Aorta (tissue), 5 donors: ENCODE measurements at places on chromosomes 11 and 22.
A peak's percentile ranks its signal among the peaks of the same experiment; 100 is the strongest.

- no peaks in the 10 kb centered on the region for H3K4me1 ChIP-seq
- no peak overlapping the region for H3K4me3 ChIP-seq
- DNase-seq, result no peak
Measured at GRCh38 chr22:35578836-35579575, 38.1 kb downstream of the MB start.

DNA sequence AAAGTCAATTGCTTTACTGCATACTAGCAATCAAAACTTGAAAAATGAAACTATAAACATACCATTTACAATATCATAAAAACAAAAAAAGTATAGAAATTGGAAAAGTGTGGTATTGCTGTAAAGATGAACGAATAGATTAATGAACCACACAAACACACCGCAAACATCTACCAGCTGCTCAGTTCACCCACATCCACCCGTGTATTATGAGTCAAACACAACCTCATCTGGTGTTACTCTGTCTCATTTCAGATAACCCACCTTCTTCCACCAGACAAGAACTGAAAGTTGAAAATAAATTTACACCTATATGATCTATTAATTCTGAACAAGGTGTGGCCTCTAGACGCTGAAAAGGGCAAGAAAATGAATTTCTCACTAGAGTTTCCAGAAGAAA, 53.3 kb downstream of the BLID start:
- H3K27ac ChIP-seq, result no peak overlapping the region
- DNase-seq, result no peak
- H3K27me3 ChIP-seq, result no peaks in the 10 kb centered on the region
- no peaks in the 10 kb centered on the region for H3K4me1 ChIP-seq

GRCh38 chr11:460331-461199, 10.5 kb downstream of the PTDSS2 start:
- H3K27ac ChIP-seq, result no peak overlapping the region
- H3K27me3 ChIP-seq, result no peaks in the 10 kb centered on the region
- no peaks in the 10 kb centered on the region for H3K36me3 ChIP-seq
- DNase-seq, result peak; percentile 74

DNA sequence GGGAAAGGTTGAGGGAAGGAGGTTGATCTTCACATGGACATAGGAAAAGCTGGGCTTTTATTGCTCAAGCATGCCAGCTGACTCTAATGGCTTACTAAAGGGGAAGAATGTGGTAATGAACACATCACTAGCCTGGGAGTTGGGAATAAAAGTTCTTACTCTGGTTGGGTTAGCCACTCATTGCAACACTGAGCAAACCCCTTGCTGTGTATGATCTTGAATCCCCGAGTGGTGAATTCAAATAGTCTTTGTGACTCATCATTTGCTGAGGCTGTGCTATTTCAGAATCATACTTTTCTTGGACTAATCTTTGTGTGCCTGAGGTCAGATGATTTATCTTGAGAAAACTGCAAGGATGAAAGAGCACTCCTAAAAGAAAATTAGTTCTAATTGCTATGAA, 304.1 kb upstream of the ANO5 start:
- no peaks in the 10 kb centered on the region for H3K36me3 ChIP-seq
- DNase-seq, result no peak
- H3K4me1 ChIP-seq, result no peaks in the 10 kb centered on the region
- H3K27me3 ChIP-seq, result no peaks in the 10 kb centered on the region

- DNase-seq, result no peak
- H3K4me1 ChIP-seq, result no peaks in the 10 kb centered on the region
- no peaks in the 10 kb centered on the region for H3K27me3 ChIP-seq
- H3K4me3 ChIP-seq, result no peak overlapping the region
Measured at GRCh38 chr11:97140885-97141494, 751.2 kb downstream of the JRKL start.

DNA sequence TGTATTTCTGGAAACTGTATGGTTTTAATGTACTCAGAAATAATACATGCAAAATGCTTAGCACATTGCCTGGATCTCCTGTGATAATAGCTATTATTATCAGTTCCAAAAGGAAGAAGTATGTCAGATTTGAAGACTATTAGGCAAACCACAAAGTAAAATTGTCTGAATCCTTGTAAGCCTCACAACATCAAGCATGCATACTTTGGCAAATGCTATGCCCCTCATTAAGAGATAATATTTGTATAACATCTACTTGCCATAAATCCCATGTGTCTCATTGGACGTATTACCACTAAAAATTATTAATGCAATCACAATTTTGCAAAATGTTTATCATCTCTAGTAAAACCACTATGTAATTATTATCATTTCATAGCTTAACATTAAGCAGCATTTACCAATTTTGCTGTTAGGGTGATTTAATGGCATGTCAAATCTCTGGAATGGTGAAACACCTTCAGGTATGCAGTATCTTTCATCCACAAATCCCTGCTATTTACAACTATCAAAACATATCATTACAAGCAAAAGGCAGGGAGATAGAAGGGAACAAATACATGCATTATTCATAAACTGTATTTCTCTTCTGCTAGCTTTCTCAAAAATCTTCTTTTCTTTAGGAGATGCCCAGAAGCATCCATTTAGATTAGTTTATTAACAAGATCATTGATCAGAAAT, 974.6 kb upstream of the RAG2 start:
- H3K36me3 ChIP-seq, result no peaks in the 10 kb centered on the region
- no peaks in the 10 kb centered on the region for H3K4me1 ChIP-seq
- H3K4me3 ChIP-seq, result no peak overlapping the region
- no peaks in the 10 kb centered on the region for H3K27me3 ChIP-seq

DNA sequence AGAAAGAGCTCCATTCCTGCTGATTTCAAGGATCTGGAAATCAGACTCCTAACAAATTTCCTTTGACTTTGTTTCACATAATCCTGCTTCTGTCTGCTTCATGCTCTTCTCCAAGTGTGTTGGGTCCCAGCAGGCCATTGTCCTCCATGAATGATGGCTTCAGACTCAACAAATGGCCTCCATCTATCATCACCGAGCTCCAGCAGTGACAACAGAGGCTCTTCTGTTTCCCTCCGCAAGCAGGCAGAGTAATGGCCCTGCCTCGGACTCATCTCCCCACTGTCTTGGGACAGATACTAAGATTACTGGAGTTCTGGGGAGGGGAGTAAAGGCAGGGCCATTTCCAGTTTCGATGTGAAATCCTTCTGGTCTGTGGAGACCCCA, 127.3 kb downstream of the TENM4 start:
- no peaks in the 10 kb centered on the region for H3K27me3 ChIP-seq
- H3K27ac ChIP-seq, result no peak overlapping the region
- DNase-seq, result no peak

DNA sequence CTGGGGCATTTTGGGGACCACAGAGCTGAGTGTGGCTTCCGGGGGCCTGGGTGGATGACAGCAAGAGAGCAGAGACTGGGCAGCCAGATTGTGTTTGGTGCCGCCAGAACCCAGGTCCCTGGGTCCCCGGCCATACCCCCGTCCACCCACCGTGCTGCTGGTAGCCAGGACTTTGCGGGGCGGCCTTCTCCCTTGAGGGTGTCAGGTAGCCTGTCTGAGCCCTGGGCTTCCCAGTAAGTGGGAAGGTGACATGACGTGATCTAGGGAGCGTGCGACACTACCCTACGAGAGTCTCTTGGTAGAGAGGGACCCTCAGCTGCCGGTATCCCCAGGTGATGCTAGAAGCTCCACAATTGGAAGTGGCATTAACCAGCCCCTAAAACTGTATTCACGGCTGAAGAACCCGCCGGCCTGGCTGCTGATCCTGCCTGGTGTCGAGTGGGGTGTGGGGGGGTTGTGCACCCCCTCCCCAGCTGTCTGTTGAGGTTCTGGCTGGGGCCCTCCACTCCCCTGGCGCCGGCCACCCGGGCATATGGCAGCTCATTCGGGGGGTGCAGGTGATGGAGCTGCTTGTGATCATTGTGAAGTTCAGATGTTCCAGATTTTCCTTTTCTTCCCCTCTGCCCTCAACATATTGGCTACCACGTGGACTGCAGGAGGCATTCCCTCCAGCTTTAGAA, 66.9 kb downstream of the MPPED1 start:
- no peaks in the 10 kb centered on the region for H3K36me3 ChIP-seq
- H3K4me1 ChIP-seq, result no peaks in the 10 kb centered on the region
- no peaks in the 10 kb centered on the region for H3K27me3 ChIP-seq
- peak; percentile 71 for DNase-seq

GRCh38 chr11:63080682-63081081, 63.3 kb downstream of the SLC22A24 start:
- H3K27ac ChIP-seq, result no peak overlapping the region
- H3K4me3 ChIP-seq, result no peak overlapping the region
- no peaks in the 10 kb centered on the region for H3K36me3 ChIP-seq
- no peaks in the 10 kb centered on the region for H3K4me1 ChIP-seq
- H3K27me3 ChIP-seq, result no peaks in the 10 kb centered on the region

DNA sequence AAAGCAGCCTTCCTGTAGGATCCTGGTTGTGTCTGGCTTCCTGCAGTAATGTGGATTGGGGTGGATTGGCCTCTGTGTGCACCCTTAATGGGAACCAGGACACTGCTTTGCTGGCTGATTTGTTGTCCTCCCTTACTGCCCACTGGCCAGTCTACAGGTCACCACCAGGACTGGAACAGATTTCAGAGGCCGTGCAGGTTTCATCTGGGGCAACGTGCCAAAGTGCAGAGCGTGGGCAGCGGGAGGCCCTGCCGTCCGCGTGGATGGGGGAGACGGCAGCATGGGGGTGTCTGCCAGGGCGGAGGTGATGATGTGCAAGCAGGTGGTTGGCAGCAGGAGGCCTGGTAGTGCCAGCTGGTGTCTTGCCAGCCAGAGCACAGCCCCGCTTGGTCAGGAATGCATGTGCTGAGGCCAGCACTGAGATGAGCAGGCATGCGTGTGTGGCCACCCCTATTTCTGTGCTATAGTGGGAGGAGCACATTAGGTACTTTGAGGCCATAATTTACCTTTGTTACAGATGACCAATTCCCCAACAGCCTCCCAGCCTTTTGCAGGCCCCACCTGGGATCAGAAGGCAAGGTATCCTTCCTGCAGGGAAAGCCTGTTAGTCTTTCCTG, 24.3 kb downstream of the BCR start:
- peak; percentile 86 for DNase-seq
- H3K4me1 ChIP-seq, result no peaks in the 10 kb centered on the region
- H3K36me3 ChIP-seq, result no peaks in the 10 kb centered on the region

GRCh38 chr11:43172477-43172876, 139.3 kb upstream of the API5 start:
- H3K27ac ChIP-seq, result no peak overlapping the region
- no peaks in the 10 kb centered on the region for H3K27me3 ChIP-seq
- DNase-seq, result no peak
- no peaks in the 10 kb centered on the region for H3K36me3 ChIP-seq
- H3K4me1 ChIP-seq, result no peaks in the 10 kb centered on the region

DNA sequence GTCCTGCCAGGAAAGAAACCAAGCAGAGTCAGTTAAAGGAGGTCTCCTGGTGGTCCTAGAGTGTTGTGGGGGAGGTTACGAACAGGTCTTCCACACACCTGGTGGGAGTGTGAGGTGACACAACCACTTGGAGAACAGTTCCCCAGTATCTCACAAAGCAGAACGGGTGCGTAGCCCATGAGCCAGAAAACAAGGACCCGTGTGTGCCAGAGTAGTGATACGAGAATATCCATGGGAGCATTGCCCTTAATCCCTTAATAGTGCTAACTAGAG, 21.7 kb upstream of the CLDN5 start:
- no peaks in the 10 kb centered on the region for H3K4me1 ChIP-seq
- DNase-seq, result no peak

GRCh38 chr11:16252373-16252772, 104.0 kb downstream of the SOX6 start:
- no peak overlapping the region for H3K4me3 ChIP-seq
- no peaks in the 10 kb centered on the region for H3K27me3 ChIP-seq
- no peak for DNase-seq
- no peaks in the 10 kb centered on the region for H3K36me3 ChIP-seq
- H3K27ac ChIP-seq, result no peak overlapping the region

DNA sequence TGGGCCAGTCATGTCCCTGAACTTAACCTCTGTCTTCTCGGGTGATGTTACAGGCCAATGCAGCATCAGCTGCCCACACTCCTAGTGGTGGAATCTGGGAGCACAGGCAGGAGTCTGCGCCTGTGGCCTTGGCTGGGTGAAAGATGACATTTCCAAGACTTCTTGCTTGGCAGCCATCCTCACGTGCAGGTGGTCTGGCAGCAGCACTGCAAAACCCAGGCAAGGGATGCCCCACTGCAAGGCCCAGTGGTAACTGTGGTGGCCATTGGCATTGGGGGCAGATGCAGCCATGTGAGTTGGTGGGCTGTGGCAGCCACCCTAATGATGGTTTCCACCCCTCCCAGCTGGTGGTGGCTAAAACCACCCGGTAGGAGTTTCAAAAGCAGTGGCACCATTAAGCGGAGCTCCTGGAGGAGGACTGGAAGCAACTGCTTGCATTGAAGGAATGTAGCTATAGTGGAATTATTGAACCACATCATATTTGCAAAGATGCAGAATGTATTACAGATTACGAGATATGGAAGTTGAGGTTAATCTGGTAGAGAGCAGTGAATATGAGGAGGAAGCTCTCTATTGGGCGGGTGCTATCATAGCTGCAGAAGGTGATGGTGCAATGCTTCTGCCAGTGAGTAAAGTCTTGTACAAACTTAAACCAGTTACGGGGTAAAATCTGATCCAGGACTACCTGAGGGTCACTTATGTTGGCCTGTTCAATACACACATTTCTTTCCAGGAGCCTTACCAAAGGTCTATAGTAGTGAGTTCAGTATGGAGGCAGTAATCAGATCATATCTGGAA, 120.7 kb upstream of the TOP3B start:
- no peak overlapping the region for H3K27ac ChIP-seq
- DNase-seq, result no peak
- H3K4me1 ChIP-seq, result no peaks in the 10 kb centered on the region
- H3K36me3 ChIP-seq, result no peaks in the 10 kb centered on the region

- H3K27me3 ChIP-seq, result no peaks in the 10 kb centered on the region
- DNase-seq, result no peak
- H3K27ac ChIP-seq, result no peak overlapping the region
- H3K36me3 ChIP-seq, result no peaks in the 10 kb centered on the region
- no peaks in the 10 kb centered on the region for H3K4me1 ChIP-seq
Measured at GRCh38 chr11:121351083-121351630, 58.6 kb downstream of the SC5D start.

- no peak overlapping the region for H3K27ac ChIP-seq
- no peaks in the 10 kb centered on the region for H3K27me3 ChIP-seq
- DNase-seq, result no peak
Measured at GRCh38 chr22:25702040-25702439, 39.9 kb upstream of the MYO18B start.

DNA sequence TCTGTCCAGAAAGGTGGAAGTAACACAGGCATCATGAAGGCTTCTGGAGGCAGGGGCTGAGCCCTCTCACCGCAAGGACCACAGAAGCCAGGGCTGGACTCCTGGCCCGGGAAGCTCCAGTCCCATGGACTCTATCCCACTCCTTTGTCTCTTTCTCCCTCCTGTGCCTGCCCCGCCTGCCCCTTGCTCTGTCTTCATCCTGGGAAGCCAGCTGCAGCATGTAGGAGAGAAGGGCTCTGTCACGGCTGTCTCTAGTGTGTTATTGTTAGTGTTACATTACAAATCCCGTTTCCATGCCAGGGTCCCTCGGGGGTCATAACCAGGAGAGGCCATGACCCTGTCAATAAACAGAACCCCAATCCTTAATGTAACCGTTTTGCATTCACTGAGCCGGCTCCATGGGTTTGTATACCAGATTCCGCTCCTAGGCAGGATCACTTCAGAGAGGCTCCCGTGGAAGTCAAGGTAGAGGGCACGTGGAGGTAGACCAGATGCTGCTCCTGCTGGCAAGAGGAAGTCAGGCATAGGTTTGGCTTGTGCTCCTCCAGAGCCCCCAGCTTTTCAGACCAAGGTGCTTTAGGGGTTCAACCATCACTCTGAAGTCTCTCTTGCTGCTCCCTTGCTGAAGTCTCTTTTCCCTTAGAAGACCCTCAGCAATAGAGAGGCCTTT, 293.2 kb downstream of the ETS1 start:
- peaks cover 3% of the 10 kb centered on the region for H3K4me1 ChIP-seq
- no peak for DNase-seq
- H3K36me3 ChIP-seq, result no peaks in the 10 kb centered on the region
- H3K27me3 ChIP-seq, result no peaks in the 10 kb centered on the region
